ENCODE measurements at places on chromosomes 3 and 15.

DNA sequence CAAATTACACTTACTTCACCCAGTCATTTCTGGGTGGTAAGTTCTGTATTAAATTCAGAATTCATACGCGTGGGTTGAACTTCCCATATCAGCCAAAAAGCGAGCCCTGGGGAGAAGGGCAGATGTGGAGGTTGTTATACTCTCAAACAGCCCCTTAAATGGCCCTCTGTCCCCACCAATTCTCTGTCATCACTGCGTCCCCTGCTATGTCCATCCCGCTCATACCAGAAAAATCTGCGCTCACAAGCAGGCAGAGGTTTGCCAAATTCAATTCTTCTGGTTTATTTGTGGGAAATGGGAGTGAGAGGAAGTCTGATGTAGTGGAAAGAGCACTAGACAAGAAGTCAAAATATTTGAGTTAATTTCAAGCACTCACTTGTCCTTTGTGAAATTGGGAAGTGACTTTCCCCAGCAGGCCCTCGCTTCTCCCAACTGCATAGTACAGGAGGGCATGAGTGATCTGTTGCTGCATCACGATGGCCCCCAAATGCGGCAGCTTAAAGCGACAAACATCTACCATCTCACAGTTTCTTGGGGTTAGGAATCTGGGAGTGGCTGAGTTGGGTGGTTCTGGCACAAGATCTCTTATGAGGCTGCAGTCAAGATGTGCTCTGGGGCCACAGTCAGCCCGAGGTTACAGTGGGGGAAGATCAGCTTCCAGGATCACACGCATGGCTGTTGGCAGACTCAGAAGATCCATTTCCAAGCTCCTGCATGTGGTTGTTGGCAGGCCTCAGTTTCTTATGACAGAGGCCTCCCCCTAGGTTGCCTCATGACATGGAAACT, 67.7 kb downstream of the CPN2 start:
- no peak for DNase-seq

- no peak for DNase-seq
These were observed 50.8 kb downstream of the RFX7 start for GRCh38 chr15:56192659-56193442.

DNA sequence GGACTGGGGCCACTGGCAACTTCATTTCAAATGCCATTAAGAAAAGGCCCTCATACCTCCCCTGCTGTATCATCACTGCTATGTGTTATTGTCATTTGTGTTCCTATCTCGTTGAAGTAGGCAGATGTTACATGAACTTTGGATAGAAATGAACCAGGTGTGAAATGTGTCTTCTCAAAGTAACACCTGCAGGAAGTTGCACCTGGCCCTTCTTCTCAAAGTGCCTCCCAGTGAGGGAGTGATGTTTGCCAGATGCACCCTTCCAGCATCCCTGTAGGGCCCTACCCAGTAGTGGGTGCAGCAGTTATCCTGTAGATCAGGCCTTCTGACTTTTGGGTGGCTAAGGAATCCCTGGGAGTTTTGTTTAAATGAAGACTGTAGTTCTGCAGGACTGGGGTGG, 197.7 kb upstream of the CTNNB1 start:
- DNase-seq: no peak

DNA sequence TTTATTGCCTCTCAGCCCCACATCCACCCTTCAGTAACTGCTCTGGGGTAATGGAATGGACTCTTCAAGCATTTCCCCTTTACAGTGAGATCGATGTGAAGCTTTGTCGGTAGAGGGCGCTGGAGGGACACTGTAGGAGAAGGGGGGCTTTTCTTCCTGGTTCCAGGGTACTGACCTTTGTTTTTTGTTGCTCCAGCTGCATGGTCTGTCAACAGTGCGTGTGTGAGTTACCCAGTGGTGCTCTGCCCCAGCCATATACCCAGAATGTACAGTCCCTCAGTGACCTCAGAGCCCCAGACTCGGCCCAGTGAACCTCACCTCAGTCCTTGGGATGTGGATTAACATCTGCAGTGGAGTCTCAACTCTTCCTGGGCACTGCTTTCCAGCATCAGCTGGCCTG, 180.3 kb upstream of the TSC22D2 start:
- DNase-seq: peak; percentile 6

- DNase-seq: no peak
These were observed 18.6 kb downstream of the SSUH2 start for GRCh38 chr3:8625991-8626390.

- DNase-seq: no peak
These were observed 66.5 kb downstream of the IGSF11 start for GRCh38 chr3:118968111-118968510.

GRCh38 chr3:184737641-184738505, 26.0 kb upstream of the MAGEF1 start:
- DNase-seq: no peak

DNA sequence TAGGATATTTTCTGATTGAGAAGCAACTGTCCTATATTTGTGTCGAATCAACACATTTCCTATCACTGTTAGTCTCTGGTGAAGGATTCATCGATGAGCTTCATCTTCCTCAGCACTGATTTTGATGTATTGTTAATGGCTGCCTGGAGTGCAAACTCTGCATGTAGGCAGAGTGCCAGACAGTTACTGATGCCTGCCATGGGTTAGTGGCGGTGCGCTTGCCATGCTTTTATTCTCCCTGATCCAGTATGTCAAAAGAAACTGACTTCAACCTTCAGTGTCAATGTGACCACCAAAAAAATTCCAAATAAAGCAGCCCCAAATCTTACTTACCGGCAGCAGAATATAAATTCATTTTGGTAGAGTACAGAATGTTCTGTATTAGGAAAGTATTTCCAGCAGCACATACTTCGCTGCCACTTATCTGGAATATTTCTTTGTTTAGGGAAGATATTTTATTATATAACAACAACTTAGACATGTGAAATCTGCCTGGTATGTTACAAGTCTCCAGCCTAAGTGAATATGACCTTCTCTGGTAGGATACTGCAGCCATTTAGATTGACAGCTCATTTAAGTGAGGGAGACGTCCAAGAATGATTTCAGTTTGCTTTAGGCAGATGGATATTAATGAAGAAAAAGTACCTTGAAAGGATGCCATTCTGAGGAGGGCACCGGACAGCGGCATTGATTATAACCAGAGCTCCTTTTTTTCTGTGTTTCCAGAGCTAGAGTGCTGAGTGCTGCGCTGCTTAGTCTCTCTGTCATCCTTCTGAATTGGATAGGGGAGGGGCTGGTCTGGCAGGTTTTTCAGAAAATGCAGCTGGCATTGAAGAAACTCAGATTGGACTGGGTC, 59.9 kb downstream of the ARHGEF26 start:
- DNase-seq: no peak

DNA sequence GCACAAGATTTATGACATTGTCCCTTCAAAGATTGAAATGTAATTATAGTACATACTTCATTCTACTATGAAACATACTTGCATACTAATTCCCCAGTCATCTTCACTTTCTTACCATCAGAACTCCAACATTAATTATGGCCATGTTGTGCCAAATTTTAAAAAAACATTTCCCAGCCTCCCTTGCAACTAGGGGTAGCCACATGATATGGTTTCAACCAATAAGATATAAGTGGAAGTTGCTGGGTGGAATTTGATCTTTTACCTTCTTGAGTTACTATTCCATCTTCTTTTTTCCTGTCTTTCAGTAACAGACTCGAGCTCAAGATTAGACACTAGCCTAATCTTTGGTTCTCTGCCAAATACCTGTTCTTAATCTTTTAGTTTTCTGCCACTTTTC, 25.6 kb upstream of the UBE3A start:
- no peak for DNase-seq

- DNase-seq: no peak
These were observed 16.9 kb upstream of the C15orf61 start for GRCh38 chr15:67504056-67504455.

DNA sequence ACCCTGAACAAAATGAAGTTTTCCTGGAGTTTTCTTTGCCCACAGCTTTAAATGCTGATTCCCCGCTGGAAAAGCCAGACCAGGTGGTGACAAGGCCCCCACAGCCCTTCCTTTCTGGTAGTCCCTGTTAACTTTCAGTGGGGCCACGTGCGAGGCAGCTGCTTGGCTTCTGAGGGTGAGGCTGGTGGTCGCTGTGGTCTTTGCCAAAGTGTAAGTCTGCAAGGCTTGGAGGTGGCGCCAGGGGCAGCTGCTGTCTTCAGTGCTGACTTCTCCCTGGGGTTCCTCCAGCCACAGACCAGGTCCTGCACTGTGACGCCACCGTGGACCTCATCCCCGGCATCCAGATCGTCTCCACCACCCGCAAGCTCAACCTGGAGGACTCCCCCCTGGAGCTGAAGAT, 54.1 kb upstream of the TAMM41 start:
- DNase-seq: no peak

- no peak for DNase-seq
These were observed 122.3 kb downstream of the HCN4 start for GRCh38 chr15:73246439-73246838.

- DNase-seq: no peak
These were observed 244.4 kb downstream of the ZBTB20 start for GRCh38 chr3:114902691-114903101.

DNA sequence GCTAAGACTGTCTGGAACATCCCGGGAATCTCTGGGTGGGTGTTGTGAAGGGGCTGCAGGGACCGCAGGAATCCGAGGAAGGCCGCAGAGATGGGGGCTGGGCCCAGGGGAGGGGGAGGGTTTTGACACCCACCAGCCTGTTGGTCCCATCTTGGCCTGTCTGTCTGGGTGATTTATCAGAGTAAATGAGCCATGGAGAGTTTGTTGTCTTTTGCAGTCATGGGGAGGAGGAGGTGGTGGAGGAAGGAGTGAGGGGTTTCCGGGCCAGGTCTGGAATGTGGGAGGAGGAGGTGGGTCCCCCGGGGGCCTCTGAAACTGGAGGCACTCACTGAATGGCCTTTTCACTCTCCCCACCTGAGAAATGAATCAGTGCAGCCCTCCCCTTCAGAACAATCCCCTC, 11.5 kb downstream of the SEMA3F start:
- DNase-seq: no peak

DNA sequence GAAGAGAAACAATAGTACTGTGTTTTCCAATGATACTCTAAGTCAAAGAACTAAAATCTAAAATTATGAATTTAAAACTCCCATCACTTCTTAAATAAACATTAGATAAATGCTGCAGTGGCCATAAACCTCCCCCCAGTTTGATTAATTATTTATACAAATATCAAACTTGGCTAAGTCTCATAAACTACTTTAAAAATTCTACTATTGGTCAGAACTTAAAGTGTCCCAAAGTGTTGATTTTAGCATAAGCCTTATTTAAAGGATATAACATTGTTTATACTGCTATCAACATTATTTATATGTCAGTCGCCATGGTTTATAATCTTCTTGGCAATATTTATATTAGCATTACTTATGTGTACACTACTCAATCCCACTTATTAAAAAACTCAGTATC, 132.4 kb downstream of the SCAPER start:
- no peak for DNase-seq

GRCh38 chr3:187739094-187739560, 6.1 kb downstream of the BCL6 start:
- DNase-seq: no peak

GRCh38 chr15:87038404-87038803, 958.7 kb downstream of the AGBL1 start:
- no peak for DNase-seq

DNA sequence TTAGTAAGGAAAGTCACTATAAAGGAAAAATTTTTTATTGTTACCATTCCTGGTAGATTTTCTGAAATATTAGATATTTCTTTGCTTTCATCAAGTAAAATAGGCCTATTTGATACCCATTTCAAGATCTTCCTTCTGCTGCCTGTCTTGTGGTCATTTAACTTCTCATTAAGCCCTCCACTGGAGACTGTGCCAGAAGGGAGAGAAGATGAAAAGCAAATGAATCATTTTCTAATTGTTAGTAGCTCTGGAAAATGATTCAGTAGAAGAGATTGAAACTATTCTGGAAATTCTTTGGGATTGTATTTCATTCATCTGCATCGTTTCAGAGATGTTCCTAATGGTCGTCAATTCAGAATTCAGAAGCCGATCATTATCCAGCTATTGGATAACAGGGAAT, 3.2 kb downstream of the KCTD6 start:
- no peak for DNase-seq

GRCh38 chr3:183218826-183219225, 34.2 kb upstream of the B3GNT5 start:
- no peak for DNase-seq

DNA sequence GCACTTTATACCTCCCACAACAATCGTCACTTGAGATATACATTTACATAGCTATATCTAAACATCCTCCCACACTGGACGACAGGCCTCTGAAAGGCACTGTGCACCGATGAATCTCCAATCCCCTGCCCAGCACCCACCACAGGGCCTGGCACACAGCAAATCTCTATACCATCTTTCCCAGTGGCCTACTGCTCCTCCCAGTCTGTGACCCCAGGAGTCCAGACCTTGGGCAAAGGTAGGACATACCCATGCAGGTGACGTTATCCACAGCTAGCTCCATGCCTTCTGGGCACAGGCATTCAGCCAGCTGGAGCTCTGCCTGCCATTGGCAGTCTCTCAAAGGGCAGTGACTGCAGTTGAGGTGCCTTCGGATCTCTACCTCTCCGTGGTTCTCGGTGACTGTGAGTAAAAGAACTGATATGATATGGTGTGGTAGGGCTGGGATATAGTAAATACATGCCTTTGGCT, 5.8 kb downstream of the LTK start:
- DNase-seq: no peak

GRCh38 chr3:74676-75243, 121.8 kb upstream of the CHL1 start:
- no peak for DNase-seq

DNA sequence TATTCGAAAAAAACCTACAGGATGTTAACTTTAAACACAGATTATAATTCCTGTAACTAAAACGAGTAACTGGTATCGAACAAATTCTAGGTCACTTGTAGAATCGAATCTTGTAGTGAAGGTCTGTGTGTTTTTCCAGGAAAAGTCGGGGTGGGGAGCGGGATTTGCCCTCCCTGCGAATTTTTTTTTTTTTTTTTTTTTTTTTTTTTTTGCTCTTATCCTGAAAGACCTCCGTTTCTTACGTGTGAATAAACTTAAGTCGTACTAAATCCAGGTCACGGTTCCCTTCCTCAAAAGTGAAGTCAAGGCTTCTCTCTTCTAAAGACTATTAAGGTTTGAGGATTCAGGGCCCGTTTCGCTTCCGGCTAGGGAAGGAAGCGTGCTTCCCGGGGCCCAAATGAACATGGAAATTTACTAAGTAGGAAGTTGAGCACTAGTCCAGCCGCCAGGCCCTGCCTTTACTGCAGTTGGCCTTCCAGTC, 770 bp downstream of the TBC1D5 start:
- no peak for DNase-seq

Measured in immature natural killer cell (primary cell).